ENCODE measurements at places on chromosomes 6 and 20.

GRCh38 chr6:90184334-90185298 lies 112.0 kb downstream of the BACH2 start:
- no peak for DNase-seq

DNA sequence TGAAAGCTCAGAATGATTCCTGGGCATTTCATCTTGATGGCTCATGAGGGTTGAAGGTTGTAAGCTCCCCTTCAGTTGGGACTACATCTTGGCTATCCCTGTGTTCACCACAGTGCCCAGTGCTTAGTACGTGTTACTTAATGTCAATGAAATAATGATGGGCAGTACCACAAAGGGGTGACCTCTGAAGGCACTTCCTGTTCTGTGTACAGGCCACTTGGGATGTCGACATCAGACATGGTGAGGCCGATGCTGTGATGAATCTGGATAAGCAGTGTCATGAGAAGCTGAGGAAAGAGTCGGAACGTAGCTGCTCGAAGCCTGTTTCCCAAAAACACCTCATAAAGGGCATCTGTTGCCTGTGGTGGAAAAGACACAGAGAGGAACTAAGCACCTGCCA lies 27.6 kb upstream of the RBL1 start:
- no peak for DNase-seq

DNA sequence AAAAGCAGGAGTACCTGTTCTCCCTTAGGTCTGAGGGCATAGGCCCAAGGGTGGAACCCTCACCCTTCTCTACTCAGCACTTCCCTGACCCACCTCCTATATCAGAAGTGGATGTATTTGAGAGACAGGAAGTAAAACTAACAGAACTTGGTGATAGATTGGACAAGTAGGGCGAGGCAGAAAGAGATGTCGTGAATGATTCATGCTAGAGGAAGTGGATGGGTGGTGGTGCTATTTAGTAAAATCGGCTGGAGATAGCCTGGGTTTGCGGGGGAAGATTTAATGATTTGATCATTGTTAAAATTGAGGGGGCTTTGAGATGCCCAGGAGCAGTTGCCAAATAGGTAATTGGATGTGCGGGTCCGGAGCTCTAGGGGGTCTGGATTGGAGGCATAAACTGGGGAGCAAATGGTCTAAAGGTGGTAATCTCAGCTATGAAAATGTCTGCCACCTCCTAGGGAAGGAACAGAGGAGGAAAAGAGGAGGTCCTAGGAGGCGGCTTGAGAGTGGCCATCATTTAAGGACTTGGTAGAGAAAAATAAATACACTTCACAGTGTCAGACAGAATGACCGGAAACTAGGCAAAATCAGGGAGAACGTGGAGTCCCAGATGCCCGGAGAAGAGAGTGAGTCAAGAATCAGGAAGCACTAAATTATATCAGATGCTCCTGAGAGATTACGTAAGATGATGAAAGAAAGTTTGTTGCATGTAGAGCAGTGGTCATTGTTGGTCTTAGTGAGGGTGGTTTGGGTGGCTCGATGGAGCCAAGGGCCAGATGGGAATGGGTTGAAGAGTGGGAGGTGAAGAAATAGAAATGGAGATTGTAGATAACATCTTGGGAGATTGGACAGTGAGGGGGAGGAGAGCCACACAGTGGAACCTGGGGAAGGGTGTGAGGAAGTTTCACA lies 142.0 kb downstream of the CEP57L1 start:
- no peak for DNase-seq

DNA sequence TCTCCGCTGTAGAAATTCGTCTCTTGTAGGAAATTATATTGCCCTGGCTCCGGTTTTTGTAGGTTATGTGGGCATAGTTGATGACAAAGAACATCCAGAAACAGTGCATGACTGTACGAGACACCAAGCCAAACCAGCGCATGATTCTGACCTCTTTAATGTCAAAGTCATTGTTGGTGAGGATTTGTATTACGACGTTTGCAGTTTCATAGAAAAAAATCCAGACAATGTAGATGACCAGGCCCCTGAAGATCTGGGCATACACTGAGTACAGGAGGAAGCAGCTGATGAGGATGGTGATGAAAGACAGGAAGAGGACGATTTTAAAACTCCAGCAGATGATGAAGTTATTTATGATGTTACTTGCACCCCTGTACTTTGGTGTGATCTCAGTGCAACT lies 39.1 kb upstream of the TBC1D22B start:
- DNase-seq, result no peak

DNA sequence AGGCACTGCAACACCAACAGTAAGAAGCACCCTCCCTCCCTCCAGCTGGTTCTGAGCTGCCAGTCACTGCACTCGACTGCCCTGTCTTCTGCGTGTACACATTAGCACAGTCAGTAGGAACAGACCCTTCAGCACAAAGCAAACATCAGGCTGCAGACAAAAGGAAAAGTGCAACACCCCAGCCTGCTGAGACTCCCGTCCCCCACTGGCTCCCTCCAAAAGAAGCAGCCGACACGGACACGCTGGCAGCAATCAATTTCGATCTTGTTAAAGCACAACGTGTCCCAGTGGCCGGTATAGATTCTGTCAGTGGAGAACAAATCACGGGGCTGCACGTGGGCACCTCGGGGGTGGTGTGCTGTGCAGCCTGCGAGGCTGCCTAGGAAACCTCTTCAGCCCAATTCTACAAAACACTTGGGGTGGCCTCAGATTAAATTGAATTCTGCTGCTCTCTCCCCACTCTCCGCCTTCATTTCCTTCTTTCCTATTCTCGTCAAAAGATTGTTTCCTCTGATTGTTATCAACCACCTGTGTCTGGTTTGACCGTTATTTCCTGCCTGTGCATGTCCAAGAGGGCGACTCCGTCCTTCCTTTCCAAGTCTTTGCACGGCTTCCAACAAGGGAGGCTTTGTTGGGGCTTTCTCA lies 38.7 kb downstream of the TRAF3IP2 start:
- DNase-seq, result no peak

DNA sequence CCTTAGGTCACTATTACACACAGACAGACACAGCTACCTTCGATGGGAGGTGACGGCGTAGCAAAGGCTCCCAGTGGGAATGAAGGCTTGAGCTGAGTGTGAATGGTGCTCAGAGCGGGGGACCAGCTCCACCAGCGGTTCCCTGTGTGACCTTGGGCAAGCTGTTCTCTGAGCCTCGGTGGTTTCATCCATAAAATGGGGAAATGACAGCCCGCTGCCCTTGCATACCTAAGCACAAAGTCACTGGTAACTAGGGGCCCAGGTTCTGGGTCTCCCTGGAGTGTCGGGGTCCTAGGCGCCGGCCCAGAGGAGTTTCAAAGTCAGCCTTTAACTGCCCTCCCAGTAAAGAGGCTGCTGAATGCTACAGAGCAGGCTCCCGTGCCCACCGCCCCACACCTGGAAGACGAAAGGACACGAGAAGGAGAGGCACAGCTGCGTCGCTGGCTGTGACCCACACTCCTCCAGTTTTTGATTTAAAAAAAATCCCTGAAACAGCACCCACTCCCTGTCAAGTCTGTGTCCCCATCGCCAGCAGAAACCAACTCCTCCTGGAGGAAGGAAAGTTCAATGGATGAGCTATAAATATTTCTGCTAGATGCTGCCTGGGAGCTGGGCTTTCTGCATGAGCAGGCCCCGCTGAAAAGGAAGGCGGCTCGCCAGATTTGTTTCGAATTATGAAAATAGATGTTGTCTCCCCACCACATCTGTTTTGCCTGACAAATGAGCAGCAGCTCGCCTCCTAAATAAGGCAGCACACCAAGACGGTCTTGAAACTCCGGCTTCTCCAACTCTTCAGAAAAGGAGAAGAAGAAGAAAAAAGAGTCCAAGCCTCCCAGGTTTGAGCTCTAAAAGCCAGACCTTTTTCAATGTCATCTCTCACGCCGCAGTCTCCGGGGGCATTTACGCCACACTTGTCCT lies 27.4 kb downstream of the PMEPA1 start:
- no peak for DNase-seq

GRCh38 chr6:150145427-150145826 lies 2.6 kb downstream of the PPP1R14C start:
- DNase-seq, result no peak

DNA sequence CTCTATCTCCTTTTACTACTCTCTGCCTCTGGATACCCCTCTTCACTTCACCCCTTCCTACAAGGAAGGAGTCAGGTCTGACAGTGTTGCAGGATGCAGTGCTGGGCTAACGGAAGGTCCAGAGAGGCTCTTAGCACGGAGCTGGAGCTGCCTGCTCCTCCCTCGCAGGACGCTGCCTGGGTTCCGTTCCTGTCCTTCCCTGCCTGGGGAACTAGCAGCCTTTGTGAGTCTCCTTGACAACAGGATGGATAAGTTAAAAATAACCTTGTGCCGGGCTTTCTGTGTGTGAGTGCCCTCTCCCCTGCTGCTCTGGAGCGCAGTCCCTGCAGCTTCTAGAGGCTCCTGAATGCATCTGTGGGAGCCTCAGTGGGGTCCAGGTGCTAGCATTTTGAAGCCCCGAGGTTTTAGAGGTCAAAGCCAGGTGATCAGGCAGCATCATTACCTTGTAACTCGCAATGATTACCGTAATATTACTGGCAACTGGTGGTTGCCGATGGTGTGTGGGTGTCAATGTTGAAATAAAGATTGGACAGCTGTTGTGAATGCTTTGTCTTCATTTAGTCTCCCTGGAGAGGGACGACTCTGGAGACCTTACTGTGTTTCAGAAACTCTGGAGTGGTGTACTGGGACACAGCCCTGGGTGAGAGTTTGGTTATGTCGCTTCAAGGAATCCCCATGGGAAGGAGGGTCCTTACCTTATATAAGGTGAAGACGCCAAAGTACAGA lies 44.4 kb downstream of the CDS2 start:
- DNase-seq, result no peak

DNA sequence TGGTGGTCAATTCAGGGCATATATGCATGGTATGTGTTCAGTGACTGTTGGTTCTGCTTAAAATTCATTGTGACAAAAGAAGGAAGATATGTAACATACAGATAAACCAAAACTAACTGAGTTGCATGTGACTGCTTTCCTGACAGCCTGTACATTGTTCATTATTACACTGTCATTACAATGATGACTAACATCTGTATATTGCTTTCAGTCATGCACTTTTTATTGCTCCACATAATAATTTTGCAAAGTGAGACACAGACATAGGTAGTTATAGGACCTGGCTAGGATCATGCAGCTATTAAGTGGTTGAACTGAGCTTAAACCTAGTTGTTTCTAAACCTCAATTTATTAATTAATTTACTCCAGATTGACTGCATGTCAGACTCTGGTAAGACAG lies 703.2 kb downstream of the HDGFL1 start:
- DNase-seq, result no peak

DNA sequence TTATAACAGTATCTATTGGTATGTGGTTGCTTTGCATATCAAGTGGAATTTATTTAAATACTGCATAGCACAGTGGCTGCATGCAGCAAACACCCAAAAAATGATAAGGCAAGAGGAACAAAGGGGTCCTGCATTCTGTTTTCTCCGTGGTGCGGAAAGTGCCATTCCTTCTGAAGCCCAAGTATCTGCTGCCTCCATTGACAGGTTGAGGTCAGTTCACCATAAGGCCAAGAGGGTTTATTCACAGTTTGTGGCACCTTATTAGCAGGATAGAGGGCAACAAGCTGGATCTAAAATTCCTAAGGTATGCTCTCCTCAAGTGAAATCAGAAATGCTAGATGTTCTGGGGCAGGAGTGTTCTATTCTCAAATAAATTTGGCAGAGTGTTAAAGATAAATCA lies 9.3 kb downstream of the CARMIL1 start:
- no peak for DNase-seq

DNA sequence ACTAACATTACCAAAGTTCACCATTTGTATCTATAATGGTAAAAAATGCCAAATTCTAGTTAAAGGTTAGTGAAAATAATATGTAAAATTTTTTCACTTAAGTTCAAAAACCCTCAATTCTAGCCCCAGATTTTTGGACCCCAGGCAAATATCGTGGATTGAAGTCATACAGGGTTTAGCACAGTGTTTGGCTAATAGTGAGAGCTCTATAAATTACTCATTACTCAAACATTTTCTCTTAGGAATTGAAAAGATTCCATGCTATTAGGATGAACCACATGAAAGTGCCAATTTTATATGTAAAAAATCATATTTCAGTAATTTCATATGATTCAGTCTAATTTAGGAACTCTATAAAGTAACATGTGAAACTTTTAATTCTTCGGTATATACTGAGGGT lies 170.3 kb upstream of the PREP start:
- no peak for DNase-seq

DNA sequence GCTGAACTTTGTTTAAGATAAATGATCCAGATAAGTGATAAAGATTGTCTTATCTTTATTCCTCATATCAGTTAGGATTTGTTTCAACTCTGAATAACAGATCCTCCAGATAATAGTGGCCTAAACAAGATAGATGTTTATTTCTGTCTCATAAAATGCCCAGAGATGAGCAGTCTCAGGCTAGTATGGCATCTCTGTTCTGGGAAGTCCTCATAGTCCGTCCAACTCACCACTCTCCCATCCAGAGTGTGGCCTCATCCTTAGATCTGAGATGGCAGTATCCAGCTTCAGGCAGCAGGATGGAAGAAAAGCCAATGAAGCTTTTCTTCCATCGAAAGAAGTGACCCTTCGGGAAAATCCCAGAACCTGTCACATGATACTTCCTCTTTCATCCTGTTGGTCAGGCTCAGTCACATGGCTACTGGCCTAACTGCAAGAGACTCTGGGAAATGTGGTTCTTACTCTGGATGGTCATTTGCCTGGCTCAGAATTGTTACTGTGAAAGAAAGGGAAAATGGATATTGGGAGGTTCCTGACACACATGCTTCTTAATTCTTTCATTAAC lies 29.4 kb upstream of the TAGAP start:
- no peak for DNase-seq

DNA sequence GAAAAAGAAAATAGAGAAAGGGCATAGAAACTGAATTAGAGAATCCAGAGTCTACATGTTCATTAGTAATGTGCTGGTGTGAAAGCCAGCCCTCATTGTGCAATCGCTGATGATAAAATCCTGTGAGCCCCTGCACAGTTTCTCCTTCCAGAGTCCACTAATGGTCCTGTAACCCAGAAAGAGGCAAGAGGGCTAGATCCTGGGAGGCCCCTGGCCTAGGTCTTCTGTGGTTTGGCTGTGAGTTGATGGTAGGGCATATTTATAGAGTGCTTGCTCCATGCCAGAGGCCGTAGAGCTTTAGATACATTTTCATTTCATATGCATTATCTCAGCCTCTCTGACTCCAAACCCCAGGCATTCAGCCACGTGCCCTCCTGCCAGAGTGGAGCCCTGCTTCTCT lies 94.9 kb upstream of the MTHFD1L start:
- no peak for DNase-seq

DNA sequence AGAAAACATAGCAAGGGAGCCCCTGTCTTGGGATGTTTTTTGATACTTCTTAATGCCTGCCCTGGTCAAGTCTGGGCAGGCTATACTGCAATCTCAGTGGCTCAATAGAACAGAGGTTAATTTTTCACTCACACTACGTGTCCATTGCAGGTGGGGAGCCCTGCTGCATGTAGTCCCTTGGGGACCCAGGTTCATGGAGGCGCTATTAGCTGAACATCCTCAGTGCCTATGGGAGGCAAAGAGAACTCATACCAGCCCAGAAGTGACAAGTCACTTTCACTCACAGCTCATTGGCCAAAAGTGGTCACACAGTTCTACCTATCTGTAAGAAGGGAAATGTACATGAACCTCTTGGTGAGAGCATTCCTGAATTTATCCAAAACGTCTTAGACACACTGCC lies 23.2 kb downstream of the CGA start:
- DNase-seq, result no peak

GRCh38 chr20:21229163-21229562 lies 74.0 kb upstream of the XRN2 start:
- no peak for DNase-seq

Measured in stimulated activated CD8-positive, alpha-beta memory T cell treated with anti-CD3 and anti-CD28 coated beads, Interleukin-7, amount 100 ng/mL, for 1 hour (primary cell).